AML-193 (cell line): ENCODE measurements at places on chromosomes 13 and 19.

DNA sequence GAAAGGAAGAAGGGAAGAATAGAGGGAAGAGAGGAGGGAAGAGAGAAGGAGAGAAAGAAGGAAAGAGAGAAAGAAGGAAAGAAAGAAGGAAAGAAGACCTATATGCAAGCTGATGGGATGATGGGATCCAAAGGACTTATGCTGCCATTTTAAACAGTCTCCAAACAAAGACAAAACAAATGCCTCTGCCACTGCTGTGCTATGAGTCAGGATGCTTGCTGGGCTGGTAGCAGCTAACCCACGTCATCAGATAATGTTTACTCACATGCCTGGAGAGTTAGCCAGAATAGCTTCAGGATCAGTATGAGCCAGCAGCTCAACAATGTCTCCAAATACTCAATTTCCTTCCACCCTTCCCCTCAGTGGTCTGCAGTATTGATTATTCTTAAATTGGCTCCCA lies 12.0 kb upstream of the ZNF274 start:
- no peak for DNase-seq

- no peak for DNase-seq
Measured at GRCh38 chr13:101511766-101512165, 59.3 kb downstream of the ITGBL1 start.

DNA sequence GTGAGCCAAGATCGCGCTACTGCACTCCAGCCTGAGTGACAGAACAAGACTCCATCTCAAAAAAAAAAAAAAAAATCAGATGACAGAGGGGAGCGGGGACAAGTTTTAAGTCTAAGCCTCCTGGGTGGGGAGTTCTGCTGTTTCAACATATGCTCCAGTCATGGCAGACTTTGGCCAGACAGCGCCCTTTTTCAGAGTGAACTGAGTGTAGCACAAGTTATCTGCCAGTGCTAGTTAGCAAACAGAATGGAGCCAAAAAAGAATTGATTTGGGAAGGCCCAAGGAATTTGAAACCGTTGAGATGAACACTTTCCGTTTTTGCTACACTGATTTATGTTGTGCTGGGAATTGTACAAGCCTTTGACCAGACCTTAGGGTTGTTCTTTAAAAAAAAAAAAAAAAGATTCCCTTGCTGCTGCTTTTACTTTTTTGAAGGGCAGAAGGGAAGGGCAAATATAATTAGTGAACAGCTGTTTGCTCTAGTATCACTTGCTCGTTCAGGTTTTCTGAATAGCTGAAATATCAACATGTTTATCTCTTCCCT lies 5.7 kb downstream of the ACTN4 start:
- no peak for DNase-seq

GRCh38 chr19:6233056-6233826 lies 46.5 kb downstream of the MLLT1 start:
- DNase-seq: no peak

- DNase-seq: no peak
Measured at GRCh38 chr13:106241974-106242953, 293.2 kb downstream of the EFNB2 start.

DNA sequence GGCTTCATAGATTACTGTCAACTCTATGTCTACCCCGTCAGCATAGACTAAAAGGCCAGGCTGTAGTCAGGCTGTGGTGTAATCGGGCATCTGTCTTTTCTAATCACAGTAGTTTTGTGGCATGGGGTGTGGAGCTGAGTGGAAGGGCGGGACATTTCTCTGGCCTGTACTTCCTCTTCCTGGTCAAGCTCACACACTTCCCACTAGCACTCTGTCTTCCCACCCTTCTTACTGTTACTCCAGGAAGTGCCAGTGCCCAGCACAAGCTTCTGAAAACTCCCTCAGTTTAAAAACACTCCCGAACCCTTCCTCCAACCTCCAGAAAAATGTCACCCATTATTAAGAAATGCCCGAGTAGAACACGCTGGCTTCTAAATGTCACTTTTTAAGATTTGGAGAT lies 229.8 kb downstream of the KLF5 start:
- no peak for DNase-seq

- DNase-seq: no peak
Measured at GRCh38 chr13:83085186-83085900, 796.9 kb downstream of the SLITRK1 start.

DNA sequence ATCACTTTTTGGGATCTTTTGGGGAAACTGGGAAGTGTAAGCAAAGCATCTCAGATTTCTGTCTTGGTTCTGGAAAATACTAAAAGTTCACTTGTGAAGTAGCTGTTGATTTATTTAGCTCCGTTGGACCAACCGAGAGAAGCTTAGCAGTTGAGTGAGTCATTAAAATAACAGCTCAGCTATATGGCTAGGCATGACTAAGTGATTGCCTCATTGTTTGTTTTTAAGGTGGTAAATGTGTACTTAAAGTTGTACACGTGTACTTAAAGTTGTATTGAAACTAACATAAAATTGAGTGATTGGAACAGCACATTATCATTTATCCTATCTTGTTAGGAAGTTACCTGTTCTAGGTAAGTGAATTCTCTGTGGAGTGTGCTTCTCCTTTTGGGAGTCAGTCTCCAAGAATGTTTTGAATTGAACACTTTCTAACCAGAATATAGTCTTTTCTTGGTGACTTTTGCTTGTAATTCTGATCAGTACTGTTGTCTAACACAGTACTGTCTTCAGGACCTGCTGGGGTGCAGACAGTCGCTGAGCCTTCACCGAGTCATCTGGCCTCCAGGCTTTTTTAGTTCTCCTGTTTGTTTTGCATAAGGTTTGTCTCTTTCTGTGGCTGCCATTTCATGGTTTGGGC lies 2.9 kb upstream of the DCUN1D2 start:
- DNase-seq: peak; percentile 86

- no peak for DNase-seq
Measured at GRCh38 chr19:39506944-39507714, 7.8 kb upstream of the SELENOV start.

DNA sequence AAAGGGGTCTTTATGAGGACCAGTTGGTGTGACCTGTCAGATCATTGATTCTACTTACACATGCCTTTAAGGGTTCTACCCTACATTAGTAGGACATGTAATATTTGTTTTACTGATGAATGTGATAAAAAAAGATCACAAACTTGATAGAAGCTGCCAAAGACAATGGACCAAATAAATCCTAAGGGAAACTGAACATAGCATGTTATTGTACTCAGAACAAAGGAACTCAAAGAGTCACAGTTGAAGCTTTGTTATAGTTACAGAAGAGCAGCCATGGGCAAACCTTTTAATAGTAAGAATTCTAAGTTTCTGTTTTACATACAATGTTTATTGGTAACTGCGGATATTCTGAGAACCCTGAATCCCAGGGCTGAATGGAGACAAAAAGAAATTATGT lies 780.1 kb downstream of the SLITRK6 start:
- no peak for DNase-seq

DNA sequence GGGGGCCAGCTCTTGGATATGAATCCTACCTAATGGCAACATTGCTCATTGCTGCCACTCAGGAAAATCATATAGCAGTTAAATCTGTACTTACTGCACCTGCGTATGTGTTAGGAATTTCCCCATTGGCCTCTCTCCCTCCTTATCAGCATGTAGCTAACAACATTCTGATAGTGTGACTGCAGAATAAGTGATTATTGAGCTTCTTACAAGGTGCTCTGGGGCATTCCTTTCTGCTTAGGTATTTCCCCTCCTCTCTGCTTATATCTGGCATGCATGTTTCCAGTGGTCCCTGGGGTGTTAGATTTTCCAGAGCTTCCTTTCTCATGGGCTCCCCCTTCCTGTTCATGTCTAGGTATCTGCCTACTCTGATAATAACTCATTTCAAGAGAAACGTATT lies 414.1 kb upstream of the SLITRK1 start:
- no peak for DNase-seq

- DNase-seq: no peak
Measured at GRCh38 chr13:78862446-78862845, 203.5 kb upstream of the OBI1 start.

DNA sequence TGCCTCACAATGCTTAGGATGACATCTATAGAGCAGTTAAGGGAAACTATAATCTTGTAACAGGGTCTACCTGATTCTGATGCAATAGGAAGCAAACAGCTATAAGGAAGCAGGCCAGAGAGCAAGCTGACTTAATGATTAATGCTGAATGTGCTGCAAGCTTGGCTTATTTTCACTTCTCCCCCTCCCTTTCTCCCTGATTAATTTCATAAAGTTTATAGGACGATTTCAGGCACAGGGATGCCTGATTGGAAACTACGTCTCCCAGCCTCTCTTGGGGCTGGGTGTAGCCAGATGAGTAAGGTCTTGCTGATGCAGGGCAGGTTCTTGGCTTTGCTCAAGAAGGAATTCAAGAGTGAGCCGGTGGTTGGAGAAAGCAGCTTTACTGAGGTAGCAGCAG lies 82.8 kb upstream of the MRI1 start:
- DNase-seq: no peak

DNA sequence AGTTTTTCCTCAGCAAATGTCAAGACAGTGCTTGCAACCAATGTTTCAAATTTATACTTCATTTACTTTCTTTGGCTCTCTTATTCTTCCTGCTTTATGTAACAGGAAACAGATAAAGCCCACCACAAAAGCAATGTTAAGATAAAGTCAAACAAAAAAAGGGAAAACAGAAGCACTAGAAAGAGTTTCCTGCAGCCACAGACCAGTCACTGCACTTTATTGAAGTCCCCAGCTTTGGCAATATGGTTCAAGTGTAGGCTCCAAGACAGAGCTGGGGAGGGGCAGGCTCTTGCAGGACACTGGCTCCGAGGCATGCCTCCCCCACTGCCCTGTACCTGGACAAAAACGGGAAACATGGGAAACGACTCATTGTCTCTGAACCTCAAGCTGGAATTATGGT lies 15.3 kb upstream of the CDC16 start:
- no peak for DNase-seq

GRCh38 chr13:78787190-78787589 lies 128.2 kb upstream of the OBI1 start:
- no peak for DNase-seq

GRCh38 chr13:41520016-41520659 lies 62.8 kb downstream of the RGCC start:
- peak; percentile 5 for DNase-seq

DNA sequence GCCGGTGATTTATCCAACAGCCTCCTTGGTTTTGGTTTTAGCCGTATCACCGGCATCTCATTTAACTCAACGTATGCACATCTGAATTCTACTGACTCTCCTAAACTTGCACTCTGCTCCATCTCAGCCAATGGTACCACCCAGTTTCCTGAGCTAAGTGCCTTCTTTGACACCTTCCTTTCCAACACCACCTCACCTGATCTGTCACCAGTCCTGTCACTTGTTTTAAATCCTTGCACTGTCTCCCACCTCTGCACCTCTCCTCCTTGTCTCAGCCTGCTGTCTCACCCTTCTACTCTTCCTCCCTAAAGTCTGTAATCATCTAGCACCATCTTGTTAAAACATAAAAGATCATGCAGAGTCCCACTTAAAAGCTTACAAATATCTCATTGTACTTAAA lies 28.1 kb upstream of the TPT1 start:
- DNase-seq: no peak

GRCh38 chr19:35164418-35164817 lies 9.9 kb downstream of the FXYD5 start:
- DNase-seq: no peak

- DNase-seq: no peak
Measured at GRCh38 chr19:42207767-42208271, 9.7 kb downstream of the DEDD2 start.

- DNase-seq: no peak
Measured at GRCh38 chr19:50419022-50419579, 363 bp downstream of the SPIB start.

- DNase-seq: no peak
Measured at GRCh38 chr19:3047496-3048189, 14.7 kb downstream of the TLE5 start.

GRCh38 chr19:2820112-2820702 lies 539 bp downstream of the ZNF554 start:
- DNase-seq: no peak

DNA sequence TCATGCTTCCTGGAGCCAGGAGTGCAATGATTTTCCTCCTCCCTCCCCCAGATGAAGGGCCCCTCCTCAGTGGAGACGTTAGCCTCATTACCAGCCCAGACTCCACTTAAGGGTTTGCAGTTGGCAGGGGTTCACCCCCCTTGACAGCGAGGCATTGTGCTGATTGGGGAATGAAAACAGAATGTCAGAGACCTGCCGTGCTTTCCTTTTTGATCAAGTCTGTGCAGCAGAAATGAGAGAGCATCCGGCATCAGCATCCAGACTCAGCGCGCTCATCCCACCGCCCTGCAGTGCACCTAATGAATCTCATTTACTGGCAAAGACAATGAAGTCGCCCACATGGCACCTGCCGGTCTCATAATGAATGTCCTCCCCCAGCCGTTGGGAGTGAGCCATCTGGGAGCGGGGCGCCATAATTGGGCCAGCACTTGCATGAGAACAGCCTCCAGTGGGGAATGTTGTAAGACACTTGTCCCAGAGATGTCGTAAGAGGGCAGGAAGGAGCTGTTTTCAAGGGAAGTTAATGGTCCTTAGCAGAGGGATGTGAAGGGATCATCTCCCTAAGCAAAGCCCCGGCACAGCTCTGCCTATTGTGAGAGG lies 98.3 kb upstream of the UQCRFS1 start:
- no peak for DNase-seq

DNA sequence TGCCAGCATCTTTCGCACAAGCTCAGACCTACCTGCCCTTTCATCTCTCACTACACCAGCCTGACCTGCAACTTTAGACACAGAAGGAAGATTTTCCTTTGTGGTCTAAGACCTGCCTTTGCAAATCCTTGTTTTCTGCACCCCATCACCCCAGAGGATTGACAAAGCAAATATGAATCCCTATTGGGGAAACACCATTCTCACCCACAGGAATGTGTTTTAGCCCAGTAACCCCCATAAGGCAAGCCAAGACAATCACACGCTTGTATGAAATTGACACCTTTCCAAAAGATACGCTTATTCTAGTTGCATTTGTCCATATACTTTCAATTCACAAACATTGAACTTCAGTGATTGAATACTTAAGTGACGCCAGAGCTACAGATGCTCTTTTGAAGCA lies 55.7 kb downstream of the SPATA13 start:
- DNase-seq: no peak

DNA sequence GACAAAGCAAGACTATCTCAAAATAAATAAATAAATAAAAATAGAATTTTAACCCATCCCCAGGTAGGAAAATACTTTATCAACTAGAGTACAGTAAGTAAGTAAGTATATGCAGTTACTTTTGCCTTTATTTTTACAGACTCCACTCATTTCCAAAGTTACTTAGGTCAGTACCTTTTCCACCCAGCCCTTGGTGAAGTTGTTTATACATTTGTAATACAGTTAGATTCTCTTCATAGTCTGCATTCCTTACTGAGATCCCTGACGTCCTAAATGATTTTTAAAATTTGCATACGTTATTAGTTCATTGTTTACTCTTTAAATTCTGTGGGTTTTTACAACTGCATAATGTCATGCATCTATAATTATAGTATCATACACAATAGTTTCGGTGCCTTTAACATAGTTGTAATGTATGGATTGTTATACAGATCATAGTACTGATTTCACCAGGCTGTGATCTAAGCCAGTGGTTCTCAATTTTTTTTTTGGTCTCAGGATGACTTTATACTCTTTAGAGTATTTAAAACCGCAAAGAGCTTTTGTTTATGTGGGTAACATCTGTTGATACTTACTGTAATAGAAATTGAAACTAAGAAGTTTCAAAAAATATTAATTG lies 10.4 kb downstream of the SETDB2 start:
- no peak for DNase-seq

GRCh38 chr19:43305642-43306041 lies 36.3 kb upstream of the PSG9 start:
- no peak for DNase-seq
